ENCODE measurements at places on chromosomes 4 and X.

DNA sequence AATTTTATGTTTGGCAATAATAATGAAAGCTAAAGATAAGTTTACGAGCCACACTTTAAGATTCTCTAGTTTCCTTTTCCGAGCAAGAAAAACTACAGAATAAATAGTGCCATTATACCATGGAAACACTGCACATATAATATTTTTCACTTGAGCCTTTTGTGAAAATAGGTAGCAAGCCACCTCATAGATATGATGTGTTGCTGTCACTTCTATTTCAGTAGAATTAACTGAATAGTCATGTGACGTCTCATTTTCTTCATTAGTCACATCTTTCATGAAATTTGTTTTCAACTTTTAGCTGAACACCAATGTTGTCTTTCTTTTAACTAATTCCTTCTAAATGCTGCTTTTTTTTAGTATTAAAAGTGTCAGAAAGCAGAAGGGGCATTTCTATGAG lies 574.3 kb downstream of the INPP4B start:
- no peak for DNase-seq

GRCh38 chrX:149641432-149641831 lies 9.8 kb upstream of the TMEM185A start:
- DNase-seq: no peak

DNA sequence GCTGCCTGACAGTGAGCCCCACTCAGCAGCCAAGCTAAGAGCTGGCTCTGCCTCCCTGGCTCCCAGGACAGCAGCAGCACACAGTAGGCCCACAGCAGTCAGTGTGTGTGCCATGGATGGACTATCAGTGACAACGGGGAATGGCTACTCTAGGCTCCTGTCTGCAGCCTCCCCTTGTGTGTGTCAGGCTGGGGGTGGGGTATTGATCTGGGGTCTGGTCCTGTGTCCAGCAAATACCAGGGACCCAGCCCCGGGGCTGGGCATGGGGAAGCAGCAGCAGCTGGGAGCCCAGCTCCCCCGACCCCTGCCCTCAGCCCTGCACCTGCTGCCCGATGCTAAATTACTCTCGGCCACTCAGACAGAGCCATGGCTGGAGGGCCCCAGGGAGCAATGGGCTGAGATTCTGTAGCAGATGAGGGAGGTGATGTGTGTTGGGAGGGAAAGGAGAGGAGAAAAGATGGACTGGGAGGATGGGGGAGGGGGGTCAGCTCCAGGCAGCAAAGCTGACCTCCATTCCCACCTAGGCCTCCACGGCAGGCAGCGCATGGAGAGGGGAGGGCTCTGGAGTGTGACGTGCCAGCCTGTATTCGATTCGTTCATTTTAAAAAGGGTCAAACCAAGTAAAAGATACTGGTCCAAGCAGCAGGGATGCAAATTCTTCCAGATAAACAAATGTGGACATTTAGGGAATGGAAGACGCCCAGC lies 61.3 kb upstream of the CRMP1 start:
- DNase-seq: no peak

DNA sequence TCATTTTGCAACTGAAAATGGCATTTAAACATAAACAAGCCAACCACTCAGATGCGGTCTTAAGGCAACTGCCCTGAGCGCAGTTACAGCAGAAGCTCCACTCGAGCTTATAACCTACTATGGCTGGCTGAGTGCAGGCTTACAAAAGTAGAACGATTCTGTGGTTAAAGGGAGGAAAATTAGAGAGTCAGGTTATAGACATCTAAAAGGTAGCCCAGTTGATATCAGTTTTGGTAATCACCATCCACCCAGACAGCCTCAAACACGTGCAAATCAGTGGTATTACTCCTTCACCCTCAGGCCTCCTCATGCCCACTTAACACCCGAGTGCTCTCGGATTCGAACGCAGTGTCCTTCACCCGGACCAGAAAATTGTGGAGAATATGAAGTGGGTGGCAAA lies 3.1 kb downstream of the LEF1 start:
- DNase-seq: no peak

DNA sequence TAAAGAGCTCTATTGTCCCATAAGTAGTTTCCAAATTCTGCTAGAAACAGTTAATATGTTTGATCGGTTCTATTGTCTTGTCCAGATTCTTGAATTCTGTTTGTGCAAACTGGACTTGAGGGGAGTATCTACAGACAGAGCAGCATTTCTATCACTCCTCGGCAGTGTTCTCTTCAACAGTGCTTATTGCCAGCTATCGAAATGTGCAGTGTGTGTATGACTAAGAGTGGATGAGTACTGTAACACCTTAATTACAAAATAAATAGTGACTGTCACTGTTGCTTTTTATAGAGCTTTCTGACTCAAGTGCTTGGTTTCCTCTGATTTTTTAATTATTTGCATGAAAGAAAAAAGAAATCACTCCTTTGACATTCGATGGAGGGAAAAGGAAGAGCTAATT lies 274.6 kb downstream of the RPA4 start:
- DNase-seq: no peak

DNA sequence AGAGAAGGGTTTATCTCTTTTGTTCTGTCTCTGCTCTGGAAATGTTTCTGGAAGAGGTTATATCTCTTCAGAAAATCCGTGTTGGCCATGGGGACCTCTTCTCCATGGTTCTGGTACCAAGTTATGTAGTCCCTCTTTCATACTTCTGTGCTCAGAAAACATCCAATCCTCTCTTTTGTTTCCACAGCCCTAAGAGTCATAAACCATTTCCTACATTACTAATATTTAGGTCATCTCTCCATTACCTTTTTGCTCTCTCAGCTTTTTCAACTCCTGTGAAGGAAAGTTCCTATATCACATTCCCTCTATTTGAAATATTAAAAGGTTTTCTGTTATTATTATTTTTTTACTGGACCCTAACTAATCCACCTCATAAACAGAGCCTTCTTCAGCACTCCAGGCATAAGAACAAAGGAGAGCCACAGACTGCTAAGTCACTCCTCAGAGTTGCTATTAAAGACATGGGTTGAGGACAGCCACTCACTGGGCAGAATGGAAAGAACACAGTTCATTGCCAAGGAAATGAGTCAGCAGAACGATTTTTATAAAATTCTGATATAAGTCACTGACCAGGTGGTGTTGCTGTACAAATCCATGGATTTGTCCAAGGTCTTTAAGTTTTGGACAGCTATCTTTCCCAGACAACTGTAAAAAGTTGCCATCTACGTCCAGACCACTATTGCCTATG lies 122.4 kb upstream of the NPY2R start:
- no peak for DNase-seq

GRCh38 chr4:88613417-88613875 lies 21.2 kb downstream of the HERC3 start:
- peak; percentile 14 for DNase-seq

GRCh38 chrX:103211012-103211715 lies 3.7 kb upstream of the BEX4 start:
- peak; percentile 27 for DNase-seq

GRCh38 chr4:183469936-183470335 lies 25.5 kb downstream of the CDKN2AIP start:
- no peak for DNase-seq

GRCh38 chrX:5936438-5936837 lies 292.2 kb downstream of the NLGN4X start:
- no peak for DNase-seq

DNA sequence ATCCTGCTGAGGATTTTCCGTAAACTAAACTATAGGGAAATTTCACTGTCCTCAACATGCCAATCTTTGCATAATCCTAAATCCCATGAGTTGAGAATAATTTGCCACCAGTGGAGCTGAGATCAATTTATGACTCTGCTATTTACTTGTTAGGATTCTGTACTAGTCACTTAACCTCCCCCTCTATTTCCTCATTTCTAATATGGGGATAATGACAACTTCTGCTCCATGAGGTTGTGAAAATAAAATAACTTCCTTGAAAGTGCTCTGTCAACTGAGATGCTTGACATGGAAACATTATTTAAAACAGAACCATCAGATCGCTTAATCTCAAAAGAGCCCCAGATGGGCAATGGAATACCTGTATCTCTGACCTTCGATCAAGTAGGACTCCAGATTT lies 2.6 kb upstream of the FGF16 start:
- no peak for DNase-seq

DNA sequence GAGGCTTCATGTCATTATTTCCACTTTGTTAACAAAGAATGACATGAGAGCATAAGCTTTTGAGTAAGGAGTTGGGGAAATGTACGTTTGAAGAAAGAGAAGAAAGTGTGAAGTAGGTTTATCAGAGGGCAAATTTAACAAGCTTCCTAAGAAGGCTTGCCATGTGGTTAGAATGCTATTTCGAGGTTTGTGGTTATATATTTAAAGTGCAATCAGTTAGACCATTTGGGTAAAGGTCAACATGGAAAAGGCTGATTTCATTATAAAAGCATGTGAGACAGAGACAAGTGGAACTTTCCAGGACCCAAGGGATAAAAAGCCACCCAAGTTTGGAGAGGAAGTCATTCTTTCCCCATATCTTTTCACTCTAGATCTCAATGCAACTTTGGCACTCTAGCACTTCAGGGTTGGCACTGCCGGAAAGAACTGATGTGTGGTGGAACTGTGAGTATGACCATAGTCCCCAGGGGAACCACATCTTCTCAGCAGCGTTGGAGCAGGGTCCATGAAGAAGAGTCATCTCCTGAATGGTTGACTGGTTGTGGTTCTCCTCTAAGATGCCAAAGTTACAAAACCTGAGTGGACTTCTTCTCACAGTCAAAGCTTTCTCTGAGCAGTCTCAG lies 529.9 kb downstream of the MID1IP1 start:
- DNase-seq: no peak

GRCh38 chr4:99100876-99101275 lies 12.3 kb upstream of the ADH5 start:
- DNase-seq: no peak

GRCh38 chr4:84238247-84239090 lies 260.6 kb downstream of the NKX6-1 start:
- no peak for DNase-seq

- DNase-seq: no peak
These were observed 141.9 kb upstream of the FAM241A start for GRCh38 chr4:112003231-112003907.

- peak; percentile 43 for DNase-seq
These were observed 34.0 kb upstream of the GRPEL1 start for GRCh38 chr4:7101692-7102515.

DNA sequence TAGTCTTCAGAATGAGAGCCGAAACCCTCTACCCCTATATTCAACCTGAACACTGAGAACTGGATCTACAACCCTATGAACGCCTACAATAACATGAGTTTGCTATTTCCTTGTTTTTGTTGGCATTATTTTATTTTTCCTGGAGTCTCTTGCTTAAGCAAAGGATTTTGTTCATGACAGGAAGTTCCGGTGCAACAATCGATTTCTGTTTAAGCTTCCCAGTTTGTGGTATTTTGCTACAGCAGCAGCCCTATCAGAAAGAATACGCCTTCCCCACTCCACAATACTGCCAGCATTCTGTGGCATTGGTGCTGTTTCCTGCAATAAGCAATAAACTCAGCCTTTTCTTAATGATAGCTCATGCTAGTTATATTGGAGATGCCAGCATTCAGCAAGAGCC lies 60.9 kb downstream of the NPY5R start:
- DNase-seq: no peak

DNA sequence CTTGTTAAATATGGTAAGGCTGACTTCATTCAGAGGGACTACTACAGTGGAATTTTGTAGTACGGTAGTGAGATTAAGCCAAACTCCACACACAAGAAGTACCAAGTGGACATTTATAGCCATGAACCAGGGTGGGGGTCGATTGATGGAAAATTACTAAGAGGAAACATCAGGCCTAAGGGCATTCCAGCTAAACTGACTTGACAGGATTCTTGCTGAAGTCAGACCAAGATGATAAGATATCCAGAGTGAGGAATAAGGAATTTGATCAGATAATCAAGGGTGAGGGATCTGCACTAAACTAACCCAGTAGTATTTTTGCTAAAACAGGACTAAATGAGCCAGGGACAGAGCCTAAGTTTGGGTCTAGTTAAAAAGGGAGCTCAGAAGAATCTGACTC lies 597.5 kb downstream of the RPA4 start:
- DNase-seq: no peak

DNA sequence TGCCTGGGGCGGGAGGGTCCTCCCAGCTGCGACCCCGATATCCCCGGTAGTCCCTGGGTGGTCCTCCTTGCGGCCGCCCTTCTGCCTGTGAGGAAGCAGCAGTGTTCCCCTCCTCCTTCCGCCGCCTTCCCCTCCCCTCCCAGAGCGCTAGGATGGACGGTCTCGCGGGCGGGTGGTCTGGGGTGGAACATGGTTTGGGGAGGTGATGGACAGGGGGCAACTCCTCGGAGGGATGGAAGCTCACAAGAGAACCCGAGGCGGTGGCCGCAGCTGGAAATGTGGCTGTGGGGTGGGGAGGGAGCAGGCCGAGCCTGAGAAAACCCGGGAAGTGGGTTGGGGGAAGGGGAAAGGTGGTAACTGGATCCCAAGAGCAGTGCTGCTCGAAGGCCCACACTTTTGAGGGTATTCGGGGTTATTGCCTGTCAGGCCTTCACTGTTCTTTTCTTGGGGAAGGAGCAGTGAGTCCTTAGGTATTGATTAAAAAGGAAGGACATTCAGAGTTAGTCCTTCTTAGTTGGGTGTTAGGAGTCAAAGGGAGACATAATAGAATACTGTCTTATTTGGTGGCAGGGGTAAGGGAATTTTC lies 581 bp downstream of the UBE2K start:
- peak; percentile 37 for DNase-seq

GRCh38 chr4:147103403-147103946 lies 157.8 kb upstream of the TTC29 start:
- DNase-seq: no peak

GRCh38 chrX:37378830-37379229 lies 29.7 kb downstream of the PRRG1 start:
- DNase-seq: no peak

GRCh38 chrX:155071694-155072280 lies 479 bp downstream of the BRCC3 start:
- DNase-seq: no peak

DNA sequence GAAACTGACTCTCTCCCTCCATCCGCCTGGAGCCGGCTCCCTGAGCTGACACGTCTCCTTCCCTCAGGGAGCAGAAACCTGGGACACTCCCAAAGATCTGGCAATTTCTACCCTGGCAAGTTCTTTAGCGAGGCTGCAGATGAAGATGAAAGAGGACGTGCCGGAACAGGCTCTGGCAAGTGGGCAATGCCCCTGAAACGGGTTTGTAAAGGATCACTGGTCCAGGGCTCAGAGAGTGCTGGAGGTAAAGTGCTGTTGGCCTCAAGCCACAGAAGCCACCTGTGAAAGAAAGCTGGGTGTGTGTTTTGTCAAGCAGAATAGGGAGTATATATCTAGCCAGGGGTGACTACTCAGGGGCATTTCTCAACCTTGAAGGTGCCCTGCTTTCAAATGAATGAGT lies 131.4 kb upstream of the ATP6AP2 start:
- no peak for DNase-seq

DNA sequence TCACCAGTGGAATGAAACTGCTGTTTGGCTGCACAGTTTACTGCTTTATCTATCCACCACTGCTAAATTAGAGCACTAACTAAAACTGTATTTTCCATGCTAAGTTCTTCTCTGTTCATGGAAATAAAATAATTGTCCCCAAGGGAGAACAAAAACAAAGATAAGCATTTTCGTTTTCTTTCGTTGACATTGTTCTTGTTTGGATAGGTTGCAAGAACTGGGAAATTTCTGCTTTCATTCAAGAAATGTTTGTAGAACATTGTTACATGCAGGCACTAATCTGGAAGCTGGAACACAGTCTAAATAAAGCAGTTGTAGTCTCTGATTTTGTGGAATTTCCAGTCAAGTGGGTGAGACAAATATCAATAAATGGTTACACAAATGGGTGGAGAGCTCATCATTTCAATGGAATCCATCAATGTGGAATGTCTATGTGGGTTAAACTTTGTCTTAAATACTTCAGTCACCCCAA lies 5.8 kb upstream of the CXCL8 start:
- no peak for DNase-seq

- no peak for DNase-seq
These were observed 877 bp upstream of the NKX1-1 start for GRCh38 chr4:1406981-1407656.

Data from stimulated activated CD4-positive, alpha-beta T cell treated with anti-CD3 and anti-CD28 coated beads, Interleukin-2, amount 100 ng/mL, for 48 hours (primary cell).